ENCODE measurements at places on chromosomes 12 and 14.
A peak's percentile ranks its signal among the peaks of the same experiment; 100 is the strongest.

DNA sequence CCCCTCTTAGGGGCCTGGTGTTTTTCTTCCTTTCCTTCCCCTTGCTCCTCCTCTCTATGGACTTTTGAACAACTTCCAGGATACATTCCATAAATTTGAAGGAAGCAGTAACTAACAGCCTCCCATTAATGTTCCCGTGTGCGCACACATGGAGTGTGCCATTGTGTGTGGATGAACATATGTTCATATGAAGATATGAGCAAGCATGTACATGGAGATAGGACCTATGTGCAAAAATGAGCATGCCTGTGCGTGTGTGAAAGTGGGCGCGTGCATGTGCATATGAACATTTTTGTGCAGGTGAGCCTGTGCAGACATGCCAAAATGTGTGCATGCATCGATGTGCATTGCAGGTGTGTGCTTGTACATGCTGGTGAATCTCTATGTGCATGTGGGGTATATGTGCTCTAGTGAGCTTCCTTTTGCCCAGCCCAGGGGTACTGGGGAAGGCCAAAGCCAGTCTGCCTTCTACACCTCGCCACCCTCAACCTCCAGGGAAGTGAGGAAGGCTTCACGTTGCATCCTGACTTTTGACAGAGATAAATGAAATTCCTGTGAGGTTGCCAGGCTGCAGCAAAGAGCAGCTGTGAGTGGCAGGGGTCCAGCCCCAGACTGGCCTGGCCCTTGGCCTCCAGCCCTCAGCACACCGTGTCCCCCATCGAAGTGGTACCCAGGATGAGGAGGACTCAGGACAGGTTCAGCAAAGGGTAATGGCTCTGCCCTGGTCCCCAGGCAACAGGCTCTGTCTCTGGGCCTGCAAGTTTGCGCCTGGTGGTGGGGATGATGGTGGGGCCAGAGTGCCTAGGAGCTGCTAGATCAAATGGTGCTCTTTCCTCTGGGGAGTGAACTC is 21.1 kb upstream of the PGF start:
- DNase-seq = no peak

- peak; percentile 95 for DNase-seq
These were observed 1.0 kb upstream of the DUSP6 start for GRCh38 chr12:89353188-89353822.

DNA sequence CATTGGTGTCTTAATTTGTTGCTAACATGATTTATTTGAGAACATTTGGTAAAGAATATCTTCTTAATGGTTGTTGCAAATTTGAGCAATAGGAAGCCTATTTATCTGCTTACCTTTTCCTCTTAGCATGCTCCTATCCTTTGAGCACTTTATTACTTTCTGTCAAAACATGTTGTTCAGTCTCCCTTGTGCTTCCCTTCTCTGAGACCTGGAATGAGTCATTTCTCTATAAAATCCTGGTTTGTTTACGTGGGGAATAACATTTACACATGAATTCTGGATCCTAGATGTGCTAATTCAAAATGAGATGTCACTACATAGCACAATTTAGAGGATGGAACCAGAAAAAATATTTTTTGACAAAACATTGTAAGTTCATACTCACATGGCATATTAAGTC is 844.0 kb upstream of the LRFN5 start:
- no peak for DNase-seq

DNA sequence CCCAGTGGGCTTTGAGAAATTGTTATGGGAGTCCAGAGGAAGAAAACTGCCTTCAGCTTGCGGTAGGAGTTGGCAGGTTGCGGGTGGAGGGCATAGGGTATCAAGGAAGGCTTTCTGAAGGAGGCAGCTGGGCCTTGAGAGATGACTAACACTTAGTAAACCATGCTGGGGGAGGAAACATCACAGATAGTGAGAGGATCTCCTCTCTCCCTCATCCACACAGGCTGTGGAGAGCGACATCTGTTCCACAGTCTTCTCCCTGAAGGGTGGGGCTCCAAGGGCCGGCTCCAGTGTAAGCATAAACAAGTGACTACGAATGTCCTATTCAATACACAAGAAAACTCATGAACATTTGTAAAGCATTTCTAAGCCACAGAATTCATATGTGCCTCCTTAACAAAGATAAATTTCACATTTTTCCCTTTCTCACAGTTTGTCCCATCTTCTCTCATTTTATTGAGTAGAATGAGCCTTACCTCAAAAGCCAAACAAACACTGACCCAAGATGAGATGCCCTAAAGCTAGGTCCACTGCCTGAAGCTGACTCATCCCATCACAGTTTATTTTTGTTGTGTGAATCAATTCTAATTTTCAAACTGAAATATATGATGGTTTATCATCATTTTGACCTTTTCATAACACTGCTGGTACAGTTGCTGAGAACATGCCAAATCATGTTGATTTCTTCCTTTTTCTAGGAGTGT is 227.9 kb downstream of the SLC25A21 start:
- DNase-seq = no peak

GRCh38 chr12:121515615-121516014 is 65.2 kb downstream of the KDM2B start:
- no peak for DNase-seq
